ENCODE measurements at places on chromosomes 13 and 19.

DNA sequence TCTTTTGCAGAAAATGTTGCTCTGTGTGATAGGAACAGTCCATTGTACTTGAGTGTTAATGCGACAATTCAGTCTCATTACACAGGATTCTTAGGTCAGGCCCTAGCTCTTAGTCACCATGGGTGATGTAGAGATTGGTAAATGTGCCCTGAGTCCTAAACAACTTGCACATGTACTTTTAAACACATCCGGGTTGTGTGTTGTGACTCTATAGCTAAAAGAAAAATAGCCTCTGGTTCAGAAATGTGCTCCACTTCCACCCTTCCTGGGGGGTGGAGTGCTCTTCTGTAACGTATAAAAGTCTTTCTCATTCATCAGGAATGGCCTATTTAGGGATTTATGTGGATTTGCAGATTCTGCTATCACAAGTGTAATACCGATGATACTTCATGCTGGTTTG is 5.2 kb downstream of the SPATA13 start:
- DNase-seq: no peak

- DNase-seq: peak; percentile 5
Observed at GRCh38 chr13:34943436-34944273, 1.6 kb downstream of the NBEA start.

DNA sequence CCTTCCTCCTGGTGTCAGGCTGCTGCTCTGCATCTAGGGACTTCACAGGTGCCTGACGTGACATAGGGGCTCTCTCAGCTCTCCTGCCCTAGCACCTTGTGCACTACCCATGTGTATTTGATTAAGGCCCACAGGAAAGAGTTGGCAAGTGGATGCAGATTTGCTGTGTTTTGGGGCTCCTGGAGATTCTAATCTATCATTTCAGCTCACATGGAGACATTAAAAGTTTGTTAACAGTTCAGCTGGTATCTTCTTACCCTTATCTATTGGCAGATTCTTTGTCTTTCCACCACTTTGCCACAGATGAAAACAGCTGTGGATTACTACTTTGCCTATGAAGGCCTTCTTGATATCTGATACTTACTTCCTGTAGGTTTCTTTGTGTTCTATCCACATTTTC is 41.9 kb downstream of the WASF3 start:
- DNase-seq: peak; percentile 19

DNA sequence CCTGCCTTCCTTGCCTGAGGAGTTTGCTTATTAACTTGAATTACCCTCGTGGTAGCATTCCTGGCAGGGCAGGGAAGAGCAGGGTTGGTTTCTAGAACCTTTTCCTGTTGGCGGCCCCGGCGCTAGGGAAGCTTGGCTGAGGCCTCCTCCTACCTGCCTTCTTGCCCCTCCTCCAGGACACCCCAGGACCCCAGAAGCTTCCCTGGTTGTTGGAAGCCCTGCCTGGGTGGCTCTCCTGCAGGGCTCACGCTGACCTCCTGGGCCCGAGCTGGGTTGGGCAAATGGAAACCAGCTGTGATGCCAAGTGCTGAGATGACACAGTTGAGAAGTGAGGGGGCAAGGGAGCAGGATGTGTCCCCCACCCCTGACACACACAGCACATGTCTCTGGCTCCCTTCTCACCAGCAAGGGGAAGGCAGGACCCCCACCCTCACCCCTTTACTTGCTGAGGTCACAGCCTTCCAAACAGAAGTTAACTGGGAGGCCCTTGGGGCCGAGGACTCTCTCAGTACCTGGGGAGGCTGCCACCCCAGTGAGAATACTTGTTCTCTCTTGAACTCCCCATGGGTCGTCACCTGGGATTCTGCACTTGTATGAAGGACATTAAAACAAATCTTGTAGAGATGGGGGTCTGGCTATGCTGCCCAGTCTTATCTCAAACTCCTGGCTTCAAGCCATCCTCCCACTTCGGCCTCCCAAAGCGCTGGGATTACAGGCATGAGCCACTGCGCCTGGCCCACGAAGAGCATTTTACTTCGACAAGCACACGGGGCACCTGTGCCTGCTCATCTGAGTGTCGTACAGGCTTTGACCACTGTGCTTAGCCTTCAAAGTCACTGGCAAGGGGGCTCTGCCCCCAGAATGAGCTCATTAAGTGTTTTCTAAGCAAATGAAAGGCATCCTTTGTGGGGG is 10.5 kb downstream of the CEBPA start:
- DNase-seq: peak; percentile 77

GRCh38 chr13:29577136-29578051 is 18.1 kb downstream of the SLC7A1 start:
- no peak for DNase-seq

GRCh38 chr19:54160182-54160811 is 776 bp upstream of the LENG1 start:
- peak; percentile 49 for DNase-seq

- peak; percentile 42 for DNase-seq
Observed at GRCh38 chr13:97068151-97068550, 73.9 kb upstream of the OXGR1 start.

GRCh38 chr19:8449830-8450229 is 5.1 kb downstream of the HNRNPM start:
- no peak for DNase-seq

- DNase-seq: no peak
Observed at GRCh38 chr13:61960981-61961380, 545.3 kb upstream of the PCDH20 start.

GRCh38 chr13:51243832-51244231 is 21.6 kb downstream of the FAM124A start:
- DNase-seq: no peak

- DNase-seq: no peak
Observed at GRCh38 chr13:45040622-45041021, 51.3 kb downstream of the GPALPP1 start.

DNA sequence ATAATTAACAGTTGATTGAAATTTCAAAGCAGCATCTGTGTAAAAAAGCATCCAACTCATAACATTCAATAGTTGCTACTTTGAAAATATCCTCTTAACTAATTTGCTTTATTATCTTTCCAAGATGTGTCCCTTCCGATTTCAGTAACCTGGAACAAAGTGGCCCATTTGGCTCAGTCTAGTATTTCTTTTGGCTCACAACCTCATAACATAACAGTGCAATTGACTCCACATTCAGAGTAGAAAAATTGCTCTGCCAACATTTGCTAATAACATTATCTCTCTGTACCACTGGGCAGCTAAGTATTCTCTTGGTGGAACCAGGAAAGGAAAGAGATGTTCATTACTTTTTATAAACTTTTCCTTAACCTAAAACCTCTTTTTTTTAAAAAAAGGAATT is 571.1 kb upstream of the ARGLU1 start:
- DNase-seq: no peak

GRCh38 chr19:39194832-39195542 is 1.8 kb upstream of the NCCRP1 start:
- DNase-seq: peak; percentile 53

DNA sequence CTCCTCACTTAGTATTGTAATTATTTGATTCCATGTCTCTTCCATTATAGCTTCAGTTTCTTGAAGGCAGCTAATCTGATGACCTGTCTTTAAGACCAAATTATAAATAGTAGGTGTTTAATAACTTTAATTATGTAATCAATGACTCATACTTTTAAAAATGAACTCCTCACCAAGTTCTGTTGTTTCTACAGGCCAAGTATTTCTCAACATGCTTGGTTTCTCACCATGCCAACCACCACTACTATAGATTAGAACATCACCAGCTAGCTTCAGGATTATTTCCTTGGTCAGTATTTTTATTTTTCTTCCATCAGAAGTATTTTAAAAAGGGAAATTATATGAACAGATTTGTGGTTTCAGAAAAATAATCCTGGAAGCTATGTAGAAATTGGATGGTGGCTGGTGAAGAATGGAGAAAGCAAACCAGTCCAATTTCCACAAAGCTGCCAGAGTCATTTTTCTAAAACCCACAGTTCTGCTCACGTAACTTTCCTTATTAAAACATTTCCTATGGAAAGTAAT is 237.7 kb upstream of the DACH1 start:
- no peak for DNase-seq

- no peak for DNase-seq
Observed at GRCh38 chr13:77653301-77653700, 44.2 kb upstream of the SLAIN1 start.

GRCh38 chr13:43364210-43365038 is 341.0 kb downstream of the DNAJC15 start:
- no peak for DNase-seq

DNA sequence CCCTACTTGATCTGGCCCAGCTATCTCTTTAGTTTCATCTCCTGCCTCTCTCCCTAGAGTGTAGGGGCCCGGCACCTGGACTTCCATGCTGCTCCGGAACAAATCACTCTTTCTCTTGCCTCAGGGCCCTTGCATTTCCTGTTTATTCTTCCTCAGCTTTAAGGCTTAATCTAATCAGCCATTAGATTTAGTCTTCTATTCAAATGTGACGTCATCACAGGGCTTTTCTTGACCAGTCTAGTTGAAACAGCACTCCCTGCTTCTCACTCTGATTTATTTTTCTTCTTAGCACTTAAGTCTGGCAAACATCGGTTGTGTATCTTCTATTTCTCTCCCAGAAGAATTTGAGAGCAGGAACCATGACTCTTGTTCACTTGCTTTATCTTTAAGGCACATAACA is 564.1 kb downstream of the EFNB2 start:
- peak; percentile 57 for DNase-seq

- no peak for DNase-seq
Observed at GRCh38 chr19:54462047-54462654, 1.4 kb downstream of the LENG9 start.

- DNase-seq: peak; percentile 33
Observed at GRCh38 chr19:42634409-42635232, 39.9 kb upstream of the CEACAM8 start.
